Activated CD4-positive, CD25-positive, alpha-beta regulatory T cell (primary cell): ENCODE measurements at places on chromosomes 2 and 18.

DNA sequence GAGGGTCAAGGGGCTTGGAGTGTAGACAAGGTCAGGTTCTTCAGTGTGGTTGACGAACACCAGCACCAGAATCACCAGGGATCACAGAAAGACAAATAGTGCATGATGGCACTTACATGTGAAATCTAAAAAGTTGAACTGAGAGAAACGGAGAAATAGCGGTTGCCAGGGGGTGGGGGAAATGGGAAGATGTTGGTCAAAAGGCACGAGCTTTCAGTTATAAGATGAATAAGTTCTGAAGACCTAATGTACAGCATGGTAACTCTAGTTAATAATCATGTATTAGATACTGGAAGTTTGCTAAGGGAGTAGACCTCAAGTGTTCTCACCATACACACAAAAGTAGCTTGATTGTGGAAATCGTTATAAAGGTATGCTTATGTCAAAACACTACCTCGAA, 43.7 kb upstream of the DARS1 start:
- no peak for DNase-seq

DNA sequence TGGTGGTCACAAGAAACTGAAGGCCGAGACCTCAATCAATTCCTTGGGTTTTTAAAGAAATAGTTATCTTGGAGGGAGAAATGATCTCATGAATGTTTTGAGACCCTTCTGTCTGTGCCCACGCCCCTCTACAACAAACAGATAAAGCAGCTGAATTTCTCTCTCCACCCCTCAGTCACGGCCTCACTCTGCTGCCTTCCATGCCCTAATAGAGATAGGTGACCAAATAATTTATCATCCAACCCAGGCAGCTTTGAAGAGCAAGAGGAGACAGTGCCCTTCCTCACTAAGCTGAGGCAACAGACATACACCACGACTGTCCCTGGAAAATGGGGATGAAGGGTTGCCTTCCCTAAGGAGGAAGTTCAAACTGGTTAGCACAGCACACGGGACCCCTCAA, 71.2 kb downstream of the LBH start:
- no peak for DNase-seq

DNA sequence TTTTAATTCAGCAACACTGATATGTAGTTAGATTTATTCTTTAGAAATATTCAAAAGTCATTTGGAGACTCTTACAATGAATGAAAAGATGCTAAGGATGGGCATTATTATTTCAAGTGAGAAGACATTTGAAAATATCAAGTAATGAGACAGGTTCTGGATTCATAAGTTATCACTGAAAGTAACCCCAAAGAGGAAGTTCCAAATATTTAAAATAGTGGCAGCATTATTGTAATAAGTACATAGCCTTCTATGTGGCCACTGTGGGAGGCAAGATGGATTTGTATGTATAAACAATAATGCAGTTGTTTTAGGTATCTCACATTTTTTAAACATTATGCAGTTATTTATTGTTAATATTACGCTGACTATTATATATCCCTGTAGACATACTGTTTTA, 29.7 kb downstream of the ZC3H6 start:
- DNase-seq, result no peak

DNA sequence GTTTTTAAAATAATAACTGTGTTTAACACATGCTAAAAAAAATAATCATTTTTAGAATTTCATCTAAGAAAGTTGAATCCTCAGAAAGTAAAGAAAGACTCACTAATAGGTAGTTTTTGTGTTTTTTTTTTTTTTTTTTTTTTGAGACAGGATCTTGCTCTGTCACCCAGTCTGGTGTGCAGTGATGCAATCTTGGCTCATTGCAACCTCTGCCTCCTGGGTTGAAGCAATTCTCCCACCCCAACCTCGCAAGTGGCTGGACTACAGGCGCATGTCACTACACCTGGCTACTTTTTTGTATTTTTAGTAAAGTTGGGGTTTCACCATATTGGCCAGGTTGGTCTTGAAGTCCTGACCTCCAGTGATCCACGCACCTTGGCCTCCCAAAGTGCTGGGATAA, 7.1 kb downstream of the CKAP2L start:
- DNase-seq, result no peak

- no peak for DNase-seq
Measured at GRCh38 chr2:152715854-152716428, 1.3 kb downstream of the PRPF40A start.

DNA sequence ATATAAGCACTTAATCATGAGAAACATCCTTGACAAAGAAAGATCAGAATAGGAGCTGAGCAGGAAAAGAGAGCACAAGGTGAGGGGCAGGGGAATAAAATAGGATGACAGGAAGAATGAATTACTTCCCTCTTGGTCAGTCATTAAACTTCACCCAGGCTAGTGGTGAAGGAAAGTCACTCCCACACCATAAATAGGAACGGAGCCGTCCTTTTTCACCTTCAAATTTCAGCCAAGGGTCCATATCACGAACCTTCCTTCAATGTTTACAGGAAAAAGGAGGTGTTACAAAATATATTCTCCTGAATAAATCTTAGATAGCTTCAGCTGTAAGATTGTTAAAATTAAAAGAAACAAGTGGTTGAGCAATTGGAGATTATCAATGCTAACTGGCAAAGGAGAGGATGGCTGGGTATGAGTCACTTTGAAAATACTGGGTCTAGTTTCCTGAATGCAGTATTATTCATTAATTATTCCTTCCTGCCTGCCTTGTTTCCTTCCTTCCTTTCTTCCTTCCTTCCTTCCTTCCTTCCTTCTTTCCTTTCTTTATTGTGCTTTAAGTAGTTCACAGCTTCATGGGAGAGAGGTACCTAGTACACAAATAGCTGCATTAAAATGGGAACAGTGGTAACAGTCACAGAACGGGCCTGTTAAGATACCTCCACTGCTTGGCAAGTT, 292.3 kb upstream of the ID2 start:
- no peak for DNase-seq

DNA sequence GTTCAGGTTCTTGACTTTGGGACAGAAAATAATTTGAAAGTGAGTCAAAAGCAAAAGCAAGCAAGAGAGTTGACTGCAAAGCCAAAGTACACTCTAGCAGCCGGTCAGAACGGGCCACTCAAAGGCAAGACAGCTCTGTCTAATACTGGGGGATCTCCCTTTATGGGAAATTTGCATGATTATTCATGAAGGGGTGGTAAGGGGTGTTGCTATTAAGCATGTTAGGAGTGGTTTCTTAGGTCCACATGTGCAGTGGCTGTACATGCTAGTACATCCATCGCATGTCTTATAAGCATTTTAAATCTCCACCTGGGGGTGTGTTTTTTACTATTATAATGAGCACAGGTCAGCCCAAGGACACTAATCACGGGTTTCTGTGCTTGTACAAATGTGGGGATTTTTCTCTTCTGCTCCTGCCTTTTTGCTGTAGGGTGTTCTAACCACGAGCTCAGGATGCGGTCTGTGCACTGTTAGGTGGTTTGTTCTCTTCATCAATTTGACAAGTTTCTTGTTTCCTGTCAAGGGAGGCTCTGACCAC, 60.2 kb upstream of the SPP2 start:
- DNase-seq, result no peak

- no peak for DNase-seq
Measured at GRCh38 chr2:96874198-96874831, 4.4 kb upstream of the SEMA4C start.
